LHCN-M2 (cell line): ENCODE measurements at places on chromosomes 7 and 10. TPM values are rescaled to one million over a fixed set of nuclear protein-coding genes. Genes with fewer than 3 reads are reported as not detected.

Gene CDH23
- 0.06 TPM in 2 replicates for total RNA-seq

Gene TWIST1
- total RNA-seq, result 145 and 175 TPM in 2 replicates

Gene HOXA6
- total RNA-seq, result 1.6 and 2.1 TPM in 2 replicates

Gene TUBAL3
- total RNA-seq, result not detected in 2 replicates

Gene MSRB2
- total RNA-seq, result 18.9 and 23.7 TPM in 2 replicates

Gene OPALIN
- not detected in 2 replicates for total RNA-seq

Gene AEBP1
- not detected in 2 replicates for total RNA-seq

Gene PDE6C
- total RNA-seq, result not detected in 2 replicates

GRCh38 chr10:64956441-64956840, 1435.2 kb downstream of the REEP3 start:
- DNase-seq, result no peak

GRCh38 chr7:19575909-19576557, 132.8 kb downstream of the POLR1F start:
- no peak for DNase-seq

DNA sequence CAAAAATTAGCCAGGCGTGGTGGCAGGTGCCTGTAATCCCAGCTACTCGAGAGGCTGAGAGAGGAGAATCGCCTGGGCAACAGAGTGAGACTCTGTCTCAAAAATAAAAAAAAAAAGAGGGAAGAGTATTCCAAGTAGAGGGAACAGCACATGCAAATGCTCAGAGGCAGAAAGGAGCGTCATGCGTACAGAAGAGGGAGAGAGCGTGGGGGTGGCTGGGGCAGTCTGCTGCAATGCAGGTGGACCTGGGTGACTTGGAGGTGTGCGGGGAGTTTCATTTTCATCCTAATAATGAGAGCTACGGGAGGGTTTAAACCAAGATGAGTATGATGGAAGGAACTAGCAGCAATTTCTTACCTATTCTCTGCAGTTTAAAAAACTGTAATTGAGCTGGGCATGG, 28.8 kb downstream of the CLIP2 start:
- no peak for DNase-seq

GRCh38 chr7:36637417-36637816, 86.9 kb downstream of the AOAH start:
- no peak for DNase-seq

DNA sequence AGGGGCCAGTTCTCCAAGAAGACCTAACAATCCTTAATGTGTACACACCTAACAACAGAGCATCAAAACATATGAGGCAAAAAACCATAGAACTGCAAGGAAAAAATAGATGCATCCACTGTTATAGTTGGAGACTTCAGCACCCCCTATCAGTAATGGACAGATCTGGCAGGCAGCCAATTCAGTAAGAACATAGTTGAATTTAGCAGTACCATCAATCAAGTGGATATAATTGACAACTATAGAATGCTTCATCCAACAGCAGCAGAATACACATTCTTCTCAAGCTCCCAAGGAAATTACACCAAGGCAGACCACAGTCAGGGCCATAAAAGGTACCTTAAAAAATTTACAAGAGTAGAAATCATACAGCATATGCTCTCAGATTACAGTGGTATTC, 42.2 kb downstream of the POLL start:
- no peak for DNase-seq

- peak; percentile 67 for DNase-seq
These were observed 2.0 kb downstream of the IFRD1 start for GRCh38 chr7:112452102-112452888.

GRCh38 chr10:33287112-33287511, 47.4 kb downstream of the NRP1 start:
- no peak for DNase-seq

- no peak for DNase-seq
These were observed 13.0 kb upstream of the INSIG1 start for GRCh38 chr7:155284496-155285274.

DNA sequence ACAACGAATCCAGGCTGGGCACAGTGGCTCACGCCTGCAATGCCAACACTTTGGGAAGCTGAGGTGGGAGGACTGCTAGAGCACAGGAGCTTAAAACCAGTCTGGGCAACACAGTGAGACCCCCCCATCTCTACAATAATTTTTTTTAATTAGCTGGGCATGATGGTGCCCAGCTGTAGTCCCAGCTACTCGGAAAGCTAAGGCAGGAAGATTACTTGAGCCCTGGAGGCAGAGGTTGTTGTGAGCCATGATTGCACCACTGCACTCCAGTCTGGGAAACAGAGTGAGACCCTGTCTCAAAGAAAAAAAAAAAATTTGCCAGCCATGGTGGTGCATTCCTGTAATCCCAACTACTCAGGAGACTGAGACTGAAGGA, 396.3 kb downstream of the KCNMA1 start:
- no peak for DNase-seq
